ENCODE measurements at places on chromosomes 6 and 20.

- DNase-seq = no peak
These were observed 29.6 kb downstream of the BTBD9 start for GRCh38 chr6:38610050-38610625.

DNA sequence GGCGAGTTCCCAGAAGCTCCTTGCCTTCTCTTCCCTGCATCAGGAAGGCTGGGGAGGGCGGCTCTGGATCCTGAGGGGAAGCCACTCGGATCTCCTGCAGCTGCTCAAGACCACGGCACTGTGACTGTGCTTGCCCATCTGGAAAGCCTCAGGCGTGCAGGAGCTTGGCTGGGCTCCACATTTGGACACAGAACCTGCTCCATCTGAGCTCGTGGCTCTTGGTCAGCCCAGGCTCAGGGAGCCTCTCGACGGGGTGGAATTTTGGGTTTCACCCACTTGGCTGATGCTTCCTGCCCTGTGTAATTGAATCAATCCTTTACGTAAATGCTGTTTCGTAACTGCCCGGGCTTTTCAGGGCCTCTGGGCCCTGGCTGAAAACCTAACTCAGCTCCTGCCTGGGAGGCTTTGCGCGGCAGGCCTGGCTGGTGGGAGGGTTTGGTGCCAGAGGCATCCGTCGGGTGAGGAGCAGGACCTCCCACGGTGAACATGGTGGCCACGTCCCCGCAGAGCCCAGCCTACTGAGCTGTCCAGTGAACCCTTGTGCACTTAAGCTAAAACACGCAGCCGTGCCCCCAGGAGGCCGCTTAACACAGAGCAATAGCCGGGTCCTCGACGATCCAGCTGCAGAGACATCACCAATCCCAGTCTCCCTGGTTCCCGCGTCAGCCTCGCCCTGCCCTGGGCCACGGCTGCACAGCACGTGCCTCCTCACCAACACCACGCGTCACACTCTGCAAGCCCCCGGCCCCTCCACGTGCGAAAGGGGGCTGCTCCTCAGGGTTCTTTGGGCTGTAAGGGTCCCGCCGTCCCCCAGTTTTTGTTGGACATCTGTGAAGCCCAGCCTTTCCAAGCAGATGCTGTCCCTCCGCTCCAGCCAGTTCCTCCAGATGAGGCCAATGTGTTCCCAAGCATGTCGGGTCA is 241.0 kb downstream of the DLL1 start:
- DNase-seq = no peak

DNA sequence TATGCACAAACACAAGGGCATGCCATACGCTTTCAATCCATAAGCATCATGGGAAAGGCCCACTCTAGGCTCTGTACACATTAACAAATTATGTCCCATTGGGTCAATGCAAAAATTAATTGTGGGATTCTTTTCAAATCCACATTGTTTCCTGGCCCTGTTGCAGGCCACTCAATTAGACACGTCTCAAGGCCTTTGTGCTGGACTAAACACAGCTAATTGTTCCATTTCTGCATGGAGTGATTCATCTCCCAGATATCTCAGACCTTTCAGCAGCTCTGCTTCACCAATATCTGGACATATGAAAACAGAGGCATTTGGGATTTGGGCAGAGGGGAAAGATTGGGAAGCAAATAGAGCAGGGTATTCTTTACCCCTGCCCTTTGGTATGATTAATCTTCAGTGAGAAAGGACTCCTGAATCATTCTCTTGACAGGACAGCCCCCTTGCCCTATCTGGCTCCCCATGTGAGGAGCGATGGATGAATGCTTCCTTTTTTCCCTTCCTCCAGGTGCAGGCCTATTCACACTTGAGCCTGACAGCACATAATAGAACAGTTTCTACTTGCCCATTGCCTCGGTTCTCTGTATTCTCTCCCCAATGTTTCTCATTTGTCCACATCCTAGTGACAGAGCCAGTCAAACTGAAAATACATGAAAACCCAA is 547.6 kb downstream of the HAO1 start:
- peak; percentile 9 for DNase-seq

GRCh38 chr6:150573041-150573681 is 26.5 kb upstream of the PLEKHG1 start:
- DNase-seq = peak; percentile 20

DNA sequence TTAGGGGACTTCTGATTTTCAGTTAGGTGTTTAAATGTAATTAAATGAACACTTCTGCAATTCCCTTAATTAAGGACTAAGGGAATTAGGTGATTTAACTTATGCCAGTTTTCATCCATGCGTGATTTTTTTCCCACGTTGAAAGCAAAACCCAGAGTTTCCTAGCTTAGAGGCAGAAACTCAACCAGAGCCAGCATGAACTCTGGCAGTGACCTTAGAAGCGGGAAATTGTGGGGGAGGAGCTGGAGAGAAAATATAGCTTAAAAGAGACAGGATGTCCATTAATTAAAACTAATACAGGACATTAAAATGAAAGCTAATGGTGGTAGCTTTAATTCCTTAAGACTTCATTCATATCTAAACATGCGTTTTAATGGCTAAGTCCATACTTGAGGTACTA is 41.6 kb downstream of the IYD start:
- no peak for DNase-seq

- DNase-seq = no peak
These were observed 15.3 kb downstream of the ZBTB46 start for GRCh38 chr20:63815615-63816253.

DNA sequence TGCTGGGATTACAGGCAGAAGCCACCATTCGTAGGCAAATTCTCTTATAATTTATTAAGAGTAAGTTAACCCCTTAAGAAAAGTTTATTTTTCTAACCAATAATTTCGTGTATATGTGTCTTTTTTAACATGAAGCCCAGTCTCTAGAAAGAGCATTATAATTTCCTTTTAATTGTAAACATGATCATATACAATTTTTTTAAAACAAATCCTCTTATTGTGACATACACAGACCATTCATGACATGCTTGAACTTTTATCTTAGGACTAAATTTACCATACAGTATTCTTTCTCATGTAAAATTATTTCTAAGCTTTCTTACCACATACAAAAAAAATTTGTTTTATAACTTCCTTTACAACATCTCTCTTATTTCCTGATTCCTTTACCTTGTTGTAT is 6.7 kb downstream of the ACOT13 start:
- no peak for DNase-seq

- DNase-seq = peak; percentile 72
These were observed 315.1 kb downstream of the EPHA7 start for GRCh38 chr6:93104195-93104817.

DNA sequence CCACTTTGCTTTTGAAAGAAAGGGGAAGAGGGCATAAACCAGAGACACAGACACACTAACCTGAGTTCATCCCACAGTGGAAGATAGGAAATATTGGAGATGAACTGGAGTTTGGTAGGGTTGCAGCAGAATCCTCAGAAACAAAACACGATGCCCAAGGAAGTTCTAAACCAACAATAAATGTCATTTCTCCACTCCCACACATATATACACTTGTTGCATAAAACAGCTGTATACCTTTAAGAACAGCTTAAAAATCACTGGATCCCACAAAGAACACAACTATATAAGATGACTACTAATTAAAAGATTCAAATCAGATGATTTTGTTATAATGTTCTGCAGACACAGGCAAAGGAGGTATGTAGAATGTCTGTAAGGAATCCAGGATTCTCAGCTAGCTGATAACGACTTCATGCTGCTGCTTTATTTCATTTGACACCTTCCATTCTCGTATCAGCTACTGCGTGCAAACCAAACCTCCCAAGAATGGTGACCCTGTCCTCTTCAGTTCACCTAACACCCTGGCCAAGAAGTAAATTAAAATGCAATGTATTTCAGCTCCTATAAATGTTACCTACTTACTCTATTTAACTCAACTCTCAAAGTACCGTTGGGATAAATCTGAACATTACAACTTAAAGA is 14.3 kb downstream of the KIF13A start:
- DNase-seq = no peak

DNA sequence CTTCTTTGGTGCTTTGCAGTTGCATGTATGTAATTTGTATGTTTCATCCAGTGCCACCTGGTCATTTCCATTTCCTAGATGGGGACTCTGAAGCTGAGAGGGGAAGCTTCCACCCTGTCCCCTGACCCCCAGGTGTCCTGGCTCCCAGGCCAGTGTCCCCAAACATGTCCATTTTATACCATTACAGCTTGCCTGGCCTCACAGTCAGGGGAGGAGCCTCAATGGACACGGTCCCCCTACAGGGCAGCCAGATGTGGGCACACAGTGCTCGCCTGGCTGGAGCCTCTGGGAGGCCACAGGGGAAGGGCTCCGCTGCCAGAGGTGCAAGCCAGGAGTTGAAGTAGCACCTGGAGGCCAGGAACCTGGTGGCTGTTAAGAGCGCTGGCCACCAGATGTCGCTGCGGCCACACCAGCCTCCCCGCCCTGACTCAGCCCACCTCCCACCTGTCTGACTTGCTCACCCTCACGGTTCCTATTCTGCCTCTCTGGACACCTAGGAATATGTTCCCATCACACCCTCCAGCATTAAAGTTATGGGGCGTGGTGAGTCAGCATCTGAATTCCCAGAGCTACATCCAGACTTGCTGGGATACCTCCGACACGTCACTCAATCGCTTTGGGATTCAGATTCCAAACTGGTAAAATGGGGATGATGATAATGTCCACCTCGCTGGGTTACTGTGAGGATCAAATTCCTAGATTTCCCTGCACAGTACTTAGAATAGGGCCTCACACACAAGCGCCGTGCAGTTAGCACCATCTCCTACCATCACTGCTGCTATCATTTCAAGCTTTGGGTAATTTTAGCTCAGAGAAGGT is 107.4 kb downstream of the SULF2 start:
- peak; percentile 47 for DNase-seq

DNA sequence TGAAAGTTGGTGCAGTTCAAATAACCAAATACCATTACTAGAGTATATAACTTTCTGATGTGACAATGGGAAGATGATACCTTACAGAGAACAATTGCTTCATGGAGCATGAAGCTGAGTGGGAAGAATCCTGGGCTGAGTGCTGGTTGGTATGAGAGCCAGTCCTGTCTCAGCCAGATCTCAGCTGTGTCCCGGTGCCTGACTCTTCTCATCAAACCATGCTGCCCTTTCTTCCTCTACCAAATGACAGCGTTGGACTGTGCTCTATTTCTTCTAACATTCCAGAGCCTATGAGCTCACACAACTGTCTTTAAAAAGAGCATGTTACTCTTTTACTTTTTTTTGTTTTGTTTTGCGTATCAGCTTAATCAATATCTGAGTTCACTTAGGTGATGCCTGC is 27.5 kb upstream of the PBOV1 start:
- DNase-seq = no peak

- no peak for DNase-seq
These were observed 51.2 kb upstream of the FANCE start for GRCh38 chr6:35400901-35401311.

- DNase-seq = no peak
These were observed 54.1 kb downstream of the TULP4 start for GRCh38 chr6:158366363-158366762.

GRCh38 chr6:135519348-135519747 is 21.8 kb upstream of the AHI1 start:
- no peak for DNase-seq

- DNase-seq = no peak
These were observed 27.3 kb upstream of the SLC22A23 start for GRCh38 chr6:3484192-3484591.

DNA sequence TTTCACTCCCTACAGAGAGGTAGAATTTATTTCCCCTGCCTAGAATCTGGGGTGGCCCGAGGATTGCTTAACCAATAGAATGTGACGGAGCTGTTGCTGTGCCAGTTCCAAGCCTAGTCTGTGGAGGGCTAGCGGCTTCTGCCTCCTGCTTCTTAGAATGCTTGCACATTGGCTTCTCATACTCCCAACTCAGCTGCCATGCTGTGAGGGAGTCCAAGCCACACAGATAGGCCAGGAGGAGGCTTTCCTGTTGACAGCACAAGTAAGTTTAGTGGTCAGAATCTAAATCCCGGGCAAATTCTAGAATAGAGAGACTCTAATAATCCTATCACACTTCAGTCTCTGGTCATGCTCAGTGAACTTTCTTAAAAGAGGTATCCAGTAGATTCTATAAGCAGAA is 57.5 kb upstream of the SNRPB2 start:
- no peak for DNase-seq

- no peak for DNase-seq
These were observed 215.1 kb upstream of the TBX18 start for GRCh38 chr6:84979541-84979940.

GRCh38 chr6:25928562-25929324 is 1.7 kb downstream of the SLC17A2 start:
- no peak for DNase-seq

DNA sequence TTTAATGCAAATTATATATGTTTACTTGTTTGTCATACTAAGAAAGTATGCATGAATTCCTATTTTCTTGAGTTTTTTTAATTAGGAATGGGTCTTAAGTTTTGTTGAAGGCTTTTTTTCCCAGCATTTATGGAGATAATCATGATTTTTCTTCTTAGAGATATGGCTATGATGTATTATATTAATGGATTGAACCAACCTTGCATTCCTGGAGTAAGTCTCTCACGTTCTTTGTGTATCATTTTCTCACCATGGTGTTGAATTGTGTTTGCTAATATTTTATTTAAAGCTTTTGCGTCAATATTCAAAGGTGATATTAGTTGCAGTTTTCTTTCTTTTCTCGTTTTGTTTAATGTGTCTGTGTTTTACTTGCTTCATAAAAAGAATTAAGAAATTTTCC is 48.4 kb upstream of the SLC35D3 start:
- no peak for DNase-seq

- DNase-seq = no peak
These were observed 356.0 kb downstream of the BMP2 start for GRCh38 chr20:7123457-7123856.

DNA sequence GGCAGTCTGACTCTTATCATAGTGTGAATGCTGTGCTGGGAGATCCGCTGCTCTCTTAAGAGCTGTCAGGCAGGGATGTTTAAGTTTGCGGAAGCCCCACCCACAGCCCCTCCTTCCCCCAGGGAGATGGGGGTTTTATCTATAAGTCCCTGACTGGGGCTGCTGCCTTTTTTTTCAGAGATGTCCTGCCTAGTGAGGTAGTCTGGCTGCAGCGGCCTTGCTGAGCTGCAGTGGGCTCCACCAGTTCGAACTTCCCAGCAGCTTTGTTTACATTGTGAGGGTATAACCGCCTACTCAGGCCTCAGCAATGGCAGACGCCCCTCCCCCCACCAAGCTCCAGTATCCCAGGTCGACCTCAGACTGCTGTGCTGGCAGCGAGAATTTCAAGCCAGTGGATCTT is 75.7 kb upstream of the UST start:
- no peak for DNase-seq

DNA sequence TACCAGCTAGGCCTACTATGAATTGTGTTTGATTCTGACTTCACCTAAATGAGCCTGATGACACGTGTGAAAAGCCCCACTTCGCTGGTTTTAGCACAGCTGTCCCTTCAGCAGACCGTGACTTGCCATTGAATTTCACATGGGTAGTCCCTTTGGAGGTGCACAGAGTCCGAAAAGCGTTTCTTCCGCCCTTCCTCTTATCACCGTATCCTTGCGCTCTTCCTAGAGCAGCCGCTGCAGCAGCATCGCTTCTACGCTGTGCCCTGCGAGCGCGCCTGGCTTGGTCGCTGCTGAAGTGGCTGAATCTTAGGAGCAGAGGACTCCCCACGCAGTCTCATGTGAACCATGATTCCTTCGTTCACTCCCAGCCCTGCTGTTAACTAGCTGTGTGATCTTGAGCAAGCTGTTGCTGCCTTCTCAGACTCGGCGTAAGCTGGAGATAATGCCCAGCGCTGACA is 127.0 kb downstream of the PACRG start:
- no peak for DNase-seq

GRCh38 chr6:15730442-15730841 is 67.6 kb upstream of the DTNBP1 start:
- DNase-seq = no peak

- no peak for DNase-seq
These were observed 2.4 kb downstream of the BTBD3 start for GRCh38 chr20:11920083-11920482.
